ENCODE measurements at places on chromosomes 3 and 15. TPM values are rescaled to one million over a fixed set of nuclear protein-coding genes. Genes with fewer than 3 reads are reported as not detected.

GRCh38 chr3:27639271-27639670, 82.9 kb downstream of the EOMES start:
- DNase-seq: no peak

The MUC4 gene
- total RNA-seq: not detected

- no peak for DNase-seq
Observed at GRCh38 chr15:77035584-77035983, 35.3 kb downstream of the TSPAN3 start.

DNA sequence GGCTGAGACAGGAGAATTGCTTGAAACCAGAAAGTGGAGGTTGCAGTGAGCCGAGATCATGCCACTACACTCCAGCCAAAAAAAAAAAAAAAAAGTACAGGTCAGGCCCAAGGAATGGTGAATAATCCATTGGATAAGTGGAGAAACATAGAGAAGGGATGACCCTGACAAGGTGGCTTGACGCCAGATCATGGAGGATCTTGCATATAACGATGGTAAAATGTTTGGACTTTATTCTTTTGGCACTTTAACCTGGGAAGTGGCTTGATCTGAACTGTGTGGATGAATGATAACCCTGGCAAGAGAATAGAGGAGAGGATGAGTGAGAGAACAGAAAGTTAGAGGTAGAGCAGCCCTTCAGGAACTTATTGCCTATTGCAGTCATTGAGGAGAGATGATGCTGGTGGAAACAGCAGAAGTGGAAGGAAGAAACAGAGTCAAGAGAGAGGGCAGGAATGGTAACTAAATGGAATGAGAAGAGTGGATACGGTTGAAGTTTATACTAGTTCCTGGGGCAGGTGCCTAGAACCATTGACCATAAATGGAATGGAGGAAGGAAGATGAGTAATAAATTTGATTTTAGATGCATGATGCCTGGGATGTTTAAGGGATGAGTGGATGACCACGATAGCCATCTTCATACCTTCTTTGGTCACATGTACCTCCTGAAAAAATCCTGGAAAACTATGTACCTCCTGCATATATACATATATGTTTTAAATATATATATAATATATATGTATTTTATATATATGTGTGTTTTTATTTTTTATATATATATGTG, 57.8 kb downstream of the BLM start:
- DNase-seq: no peak

DNA sequence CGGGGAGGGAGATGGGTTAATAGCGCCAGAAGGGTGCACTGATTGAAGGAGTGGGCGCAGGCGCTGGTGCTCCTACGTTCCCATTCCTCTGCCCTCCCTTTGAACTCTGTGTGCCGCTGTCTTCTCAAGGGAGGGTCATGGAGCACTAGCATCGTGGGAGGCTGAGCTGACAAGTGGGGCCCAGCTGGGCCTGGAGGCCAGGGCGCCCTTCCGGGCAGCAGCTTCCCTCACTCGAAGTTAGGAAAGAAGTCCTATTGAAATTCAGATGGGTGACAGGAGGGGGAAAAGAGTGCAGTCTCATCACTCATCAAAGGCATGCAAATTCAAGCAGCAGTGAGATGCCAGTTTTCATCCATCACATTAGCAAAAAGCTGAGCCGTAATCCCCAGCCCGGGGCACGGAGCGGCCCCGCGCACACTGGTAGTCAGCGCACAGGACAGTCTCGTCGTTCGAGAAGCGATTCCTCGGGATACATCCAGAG, 128.2 kb downstream of the LRRK1 start:
- DNase-seq: no peak

Data from thoracic aorta (tissue), 2 donors.